Breast epithelium (tissue), 4 donors: ENCODE measurements at places on chromosomes 3 and 15. TPM values are rescaled to one million over a fixed set of nuclear protein-coding genes. Genes with fewer than 3 reads are reported as not detected.

DNA sequence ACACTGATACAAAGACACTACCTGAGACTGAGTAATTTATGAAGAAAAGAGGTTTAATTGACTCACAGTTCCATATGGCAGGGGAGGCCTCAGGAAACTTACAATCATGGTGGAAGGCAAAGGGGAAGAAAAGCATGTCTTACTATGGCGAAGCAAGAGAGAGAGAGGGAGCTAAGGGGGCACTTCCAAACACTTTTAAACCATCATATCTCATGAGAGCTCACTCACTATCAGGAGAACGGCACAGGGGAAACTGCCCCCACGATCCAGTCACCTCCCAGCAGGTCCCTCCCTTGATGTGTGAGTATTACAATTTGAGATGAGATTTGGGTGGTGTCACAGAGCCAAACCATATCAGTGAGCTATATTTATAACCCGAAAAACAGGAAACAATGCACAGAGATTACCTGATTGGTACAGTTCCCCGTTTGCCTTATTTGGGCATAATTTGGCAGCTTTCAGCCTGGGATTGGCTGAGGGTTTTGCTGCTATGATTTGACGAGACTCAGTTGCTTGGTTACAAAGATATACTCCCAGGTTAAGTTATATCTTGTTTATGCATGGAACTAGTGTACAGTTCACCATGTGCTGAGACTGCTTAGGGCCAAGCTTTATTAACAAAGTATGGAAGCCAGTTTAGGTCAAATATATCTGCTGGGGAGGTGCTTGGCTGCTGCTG is 184.2 kb downstream of the NR2F2 start:
- DNase-seq: no peak

DNA sequence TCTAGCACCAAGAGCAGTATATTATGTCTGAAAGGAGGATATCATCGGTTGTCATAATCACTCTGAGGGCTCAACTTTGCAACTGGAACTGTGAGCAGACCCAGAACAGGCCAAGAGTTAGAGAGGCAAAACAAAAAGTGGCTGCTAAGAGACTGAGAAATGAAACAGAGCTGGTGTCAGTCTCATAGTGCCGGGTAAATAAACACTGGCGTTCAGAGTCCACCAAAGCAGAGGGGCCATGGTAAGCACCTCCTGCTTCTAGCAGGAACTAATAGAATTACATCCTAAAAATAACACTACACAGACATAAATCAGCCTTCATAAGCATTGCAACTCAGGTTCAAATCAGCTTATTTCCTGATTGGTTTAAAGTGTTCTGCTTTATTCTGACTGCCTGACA is 10.3 kb upstream of the IL12A start:
- DNase-seq: no peak

DNA sequence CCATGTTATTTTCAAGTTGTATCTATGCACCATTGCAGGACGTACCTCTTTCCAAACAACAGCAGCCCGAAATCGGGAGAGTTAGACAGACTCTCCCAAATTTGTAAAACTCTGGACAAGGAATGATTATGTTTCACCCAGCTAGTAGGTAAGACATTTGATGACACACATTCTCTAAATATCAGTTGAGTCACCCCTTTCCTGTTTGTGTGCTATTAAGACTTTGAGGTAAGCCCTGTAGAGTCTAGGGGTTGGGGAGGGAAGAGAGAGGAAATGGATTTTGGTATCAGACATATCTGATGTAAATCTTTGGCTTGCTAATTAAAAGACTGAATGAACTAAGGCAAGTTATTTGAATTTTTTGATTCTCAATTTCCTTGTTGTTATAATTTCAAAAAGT is 999.0 kb downstream of the TUSC7 start:
- no peak for DNase-seq

DNA sequence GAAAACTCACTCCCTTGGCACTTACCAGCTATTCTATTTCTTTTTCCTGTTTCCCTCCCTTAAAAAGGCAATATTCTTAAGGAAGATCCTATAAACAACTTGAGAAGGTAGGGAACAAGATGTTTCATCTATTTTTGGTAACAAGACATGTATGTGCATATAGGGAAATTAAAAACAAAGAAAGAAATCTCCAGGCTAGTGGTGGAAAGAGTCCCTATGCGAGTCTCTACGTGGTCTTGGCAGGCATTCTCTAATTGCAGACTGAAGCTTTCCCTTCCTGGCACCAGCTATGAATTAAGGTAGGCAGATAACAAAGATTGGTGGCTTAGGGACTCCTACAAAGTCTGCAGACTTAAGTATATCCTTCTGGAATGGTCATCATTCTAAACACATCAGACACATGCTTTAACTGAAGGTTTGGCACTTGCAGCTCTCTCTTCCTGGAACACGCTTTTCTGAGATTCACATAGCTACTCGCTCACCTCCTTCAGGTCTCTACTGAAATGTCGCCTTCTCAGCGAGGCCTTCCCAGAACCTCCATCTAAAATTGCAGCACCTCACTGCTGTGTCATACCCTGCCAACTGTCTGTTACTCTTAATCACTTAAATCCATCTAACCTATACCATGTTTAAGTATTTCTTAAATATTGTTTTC is 336.0 kb downstream of the VGLL3 start:
- no peak for DNase-seq

- no peak for DNase-seq
These were observed 37.6 kb downstream of the GBE1 start for GRCh38 chr3:81723732-81724313.

DNA sequence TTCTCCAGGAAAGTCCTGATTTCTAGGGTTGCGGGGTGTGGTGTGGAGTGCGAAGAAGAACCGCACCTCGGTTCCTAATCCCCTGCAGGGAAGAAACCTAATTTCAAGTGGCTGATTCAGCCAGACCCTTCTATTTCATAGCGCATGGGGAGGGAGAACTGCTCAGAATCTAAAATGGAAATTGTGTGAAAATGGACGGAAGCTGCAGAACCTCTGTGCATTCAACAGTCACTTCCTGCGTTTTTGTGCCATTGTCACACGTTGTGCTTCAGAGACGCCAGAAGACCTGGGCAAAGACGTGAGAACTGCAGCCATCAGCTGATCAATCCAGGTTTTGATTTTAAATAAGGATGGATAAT is 1.2 kb downstream of the SIDT1 start:
- no peak for DNase-seq

GRCh38 chr15:55912982-55913381 is 80.4 kb downstream of the NEDD4 start:
- no peak for DNase-seq

DNA sequence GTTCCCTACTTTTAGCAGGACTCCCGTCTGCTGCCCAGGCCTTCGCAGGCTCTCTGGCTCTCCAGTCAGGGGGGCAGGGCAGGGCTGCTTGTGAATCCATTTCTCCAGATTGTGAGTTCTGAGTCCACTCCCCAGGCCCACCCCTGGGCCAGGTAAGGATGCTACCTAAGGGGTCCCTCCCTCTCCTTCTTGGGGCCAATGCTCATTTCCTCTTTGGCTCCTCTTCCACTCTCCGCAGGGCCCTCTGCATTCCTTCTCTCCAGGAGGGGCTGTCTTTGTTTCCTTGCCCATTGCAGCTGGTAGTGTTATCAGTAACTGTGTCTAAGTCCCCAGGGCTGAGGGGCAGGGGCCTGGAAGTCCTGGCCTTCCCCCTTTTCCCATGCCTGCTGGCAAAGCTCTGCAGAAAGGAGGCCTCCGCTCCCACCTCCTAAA is 13.0 kb upstream of the CACNA2D2 start:
- DNase-seq: no peak

DNA sequence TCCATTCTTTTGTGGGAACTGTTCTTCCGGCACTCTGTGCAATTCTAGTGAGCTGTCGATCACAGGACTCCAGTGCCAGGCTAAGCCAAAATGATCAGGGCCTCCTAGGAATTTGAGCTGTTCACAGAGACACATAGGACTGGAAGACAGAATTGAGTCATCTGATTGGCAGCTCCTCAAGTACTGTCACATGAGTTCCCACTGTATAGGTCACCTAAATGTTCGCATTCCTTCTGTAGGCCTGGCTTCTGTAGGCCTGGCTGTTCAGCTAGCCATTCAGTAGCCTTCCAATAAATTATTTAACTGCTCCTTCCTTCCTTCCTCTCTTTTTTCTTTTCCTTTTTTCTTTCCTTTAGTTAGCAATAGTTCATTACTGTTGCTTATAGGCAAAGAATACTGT is 4.3 kb downstream of the PROS1 start:
- no peak for DNase-seq

Gene COL6A5
- not detected for total RNA-seq

Gene IGF1R
- 103 TPM for total RNA-seq

Gene EPHB3
- total RNA-seq: 7.9 TPM

Gene CHDH
- 67.0 TPM for total RNA-seq

Gene LOXL1
- total RNA-seq: 11.3 TPM
